T follicular helper cell (primary cell): ENCODE measurements at places on chromosomes 6 and 20.

DNA sequence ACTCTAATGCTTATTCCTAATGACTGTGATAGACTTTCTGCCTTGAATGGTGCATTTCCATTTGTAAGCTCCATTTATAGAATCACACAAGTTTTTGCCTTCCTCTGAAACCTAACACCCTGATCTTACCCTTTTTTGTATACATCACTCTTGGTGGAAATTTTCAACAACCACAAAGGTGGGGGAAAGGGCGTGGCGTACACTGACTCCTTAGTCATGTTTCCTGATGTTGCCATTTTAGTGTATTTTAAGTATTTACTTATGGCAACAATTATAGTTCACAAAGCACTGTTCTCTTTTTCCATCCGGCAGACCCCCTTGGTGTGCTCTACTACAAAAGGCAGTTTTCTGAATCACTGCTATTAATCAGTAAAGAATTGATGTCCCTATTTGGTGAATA is 92.0 kb downstream of the ATXN1 start:
- peak; percentile 31 for DNase-seq

DNA sequence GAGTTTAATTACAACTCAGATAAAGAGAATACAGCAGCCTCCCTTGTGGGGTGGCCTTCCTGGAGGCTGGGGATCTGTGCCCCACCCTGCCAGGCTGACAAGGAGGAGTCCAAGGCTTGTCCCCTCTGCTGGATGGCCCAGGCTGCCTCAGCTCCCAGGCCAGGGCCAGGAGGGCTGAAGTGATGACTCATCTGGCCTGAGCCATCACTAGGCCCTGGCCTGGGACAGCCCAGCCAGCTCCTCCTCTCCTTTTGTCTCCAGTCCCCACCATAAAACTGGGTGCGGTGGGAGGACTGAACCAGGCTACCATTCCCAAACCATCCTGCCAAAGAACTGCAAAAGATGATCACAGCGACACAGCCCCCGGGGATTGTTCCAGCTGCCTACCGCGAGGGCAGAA is 15.0 kb downstream of the GRM4 start:
- DNase-seq, result no peak

DNA sequence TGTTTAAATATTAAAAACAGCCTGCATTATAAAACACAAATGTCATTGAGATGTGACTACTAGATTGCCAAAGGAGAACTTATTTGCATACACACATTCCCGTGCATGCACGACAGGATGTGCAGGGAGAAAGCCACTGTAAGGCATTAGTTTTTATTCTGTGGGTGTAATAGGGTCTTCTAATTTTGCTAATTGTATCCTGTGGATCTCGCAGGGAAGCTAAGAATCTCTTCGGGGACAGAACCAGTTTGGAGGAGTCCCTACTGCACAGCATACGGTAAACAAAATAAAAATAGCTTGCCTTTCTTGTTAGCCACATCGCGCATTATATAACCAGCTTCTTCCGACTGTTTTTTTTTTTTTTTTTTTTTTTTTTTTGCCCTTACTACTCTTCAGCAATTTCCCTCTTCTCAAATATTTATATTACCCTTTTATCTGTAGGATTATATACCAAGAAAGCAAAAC is 2.0 kb downstream of the ATXN1 start:
- no peak for DNase-seq

- DNase-seq, result no peak
These were observed 24.5 kb downstream of the GZF1 start for GRCh38 chr20:23386304-23387117.

GRCh38 chr6:110619275-110619908 is 143.0 kb upstream of the SLC22A16 start:
- no peak for DNase-seq

DNA sequence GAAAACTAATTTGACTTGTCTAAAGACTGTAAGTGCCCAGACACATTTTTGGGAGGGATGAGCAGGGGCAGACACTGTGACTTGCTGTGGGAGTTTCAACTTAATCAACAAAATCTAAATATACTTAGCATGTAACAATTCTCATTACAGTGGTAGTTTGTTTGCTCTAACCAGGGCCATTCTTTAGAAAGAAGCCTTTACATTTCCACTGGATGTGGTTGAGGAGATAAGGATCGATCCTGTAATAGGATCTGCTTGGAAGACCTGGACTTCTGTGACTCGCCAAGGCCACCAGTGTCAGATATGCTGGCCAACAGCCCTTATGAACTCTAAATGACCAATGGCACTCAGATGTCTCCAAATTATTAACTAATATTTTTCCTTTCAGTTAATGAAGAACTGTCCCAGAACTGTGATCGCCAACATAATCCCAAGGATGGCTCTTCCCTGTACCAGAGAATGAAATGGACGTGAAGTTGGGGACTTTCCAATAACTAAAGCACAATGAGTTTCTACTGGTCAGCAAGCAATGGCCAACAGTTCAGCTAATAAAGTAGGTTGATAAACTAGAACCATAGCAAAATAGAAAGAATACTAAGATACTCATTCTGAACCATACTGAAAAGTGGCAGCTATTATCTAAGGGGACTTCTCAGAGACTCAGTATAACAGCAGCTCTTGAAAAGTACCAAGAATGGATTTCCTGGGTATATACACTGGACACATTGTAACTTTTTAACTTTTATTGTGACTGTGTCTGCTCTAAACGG is 7.5 kb downstream of the SMLR1 start:
- no peak for DNase-seq

DNA sequence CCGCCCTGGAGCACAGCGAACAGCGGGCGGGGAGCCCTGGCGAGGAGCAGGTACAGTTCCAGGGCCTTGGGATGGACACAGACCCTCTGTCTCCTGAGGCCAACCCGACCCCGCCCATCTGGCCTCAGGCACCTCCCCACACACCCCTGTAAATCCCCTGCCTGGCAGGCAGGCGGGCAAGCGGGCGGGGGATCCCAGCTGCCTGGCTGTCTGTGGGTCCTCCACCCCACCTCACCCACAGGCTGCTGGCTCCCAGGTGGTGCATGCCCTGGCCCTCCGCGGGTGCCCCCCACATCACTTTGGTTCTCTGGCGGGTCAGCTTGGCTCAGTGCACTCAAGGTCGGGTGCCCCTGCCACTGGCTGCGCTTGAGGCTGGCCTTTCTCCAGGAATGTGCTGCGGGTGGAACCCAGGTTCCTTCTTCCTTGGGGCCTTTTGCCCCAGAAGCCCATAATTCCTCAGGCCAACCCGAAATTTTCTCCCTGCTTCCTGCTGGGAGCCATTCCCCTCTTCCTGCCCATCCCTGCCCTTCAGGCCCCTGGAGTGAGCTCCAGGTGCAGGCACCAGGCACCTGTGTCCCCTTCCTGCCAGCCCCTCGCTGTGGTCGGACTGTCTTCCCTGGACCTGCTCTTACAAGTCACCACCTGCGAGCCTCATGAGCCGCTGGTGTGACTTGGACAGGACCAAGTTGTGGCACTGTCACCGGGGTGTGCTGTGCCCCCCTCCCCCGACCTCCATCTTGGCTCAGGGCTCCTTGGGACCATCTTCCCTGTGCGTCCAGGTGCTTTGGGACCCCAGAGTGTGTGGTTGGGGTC is 5.3 kb upstream of the TNFRSF6B start:
- DNase-seq, result no peak

- no peak for DNase-seq
These were observed 13.1 kb upstream of the RNASET2 start for GRCh38 chr6:166969390-166970002.

GRCh38 chr6:42392833-42393232 is 58.9 kb downstream of the TRERF1 start:
- DNase-seq, result no peak

DNA sequence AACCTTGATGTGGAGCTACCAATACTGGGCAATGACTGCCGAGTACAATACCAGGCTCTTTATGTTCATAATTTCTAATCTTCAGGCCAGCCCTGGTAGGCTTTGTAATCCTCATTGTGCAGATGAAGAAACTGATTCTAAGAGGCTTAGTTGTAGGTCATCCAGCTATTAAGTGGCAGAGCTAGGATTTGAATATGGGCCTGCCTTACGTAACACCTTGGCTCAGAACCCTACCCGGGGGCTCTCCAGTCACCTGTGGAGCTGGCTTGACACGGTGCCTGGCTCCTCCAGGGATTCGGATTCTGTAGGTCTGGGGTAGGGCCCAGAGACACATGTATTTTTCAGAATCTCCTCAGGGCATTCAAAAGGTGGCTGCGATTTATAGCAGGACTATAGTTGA is 515.5 kb downstream of the QKI start:
- DNase-seq, result no peak

DNA sequence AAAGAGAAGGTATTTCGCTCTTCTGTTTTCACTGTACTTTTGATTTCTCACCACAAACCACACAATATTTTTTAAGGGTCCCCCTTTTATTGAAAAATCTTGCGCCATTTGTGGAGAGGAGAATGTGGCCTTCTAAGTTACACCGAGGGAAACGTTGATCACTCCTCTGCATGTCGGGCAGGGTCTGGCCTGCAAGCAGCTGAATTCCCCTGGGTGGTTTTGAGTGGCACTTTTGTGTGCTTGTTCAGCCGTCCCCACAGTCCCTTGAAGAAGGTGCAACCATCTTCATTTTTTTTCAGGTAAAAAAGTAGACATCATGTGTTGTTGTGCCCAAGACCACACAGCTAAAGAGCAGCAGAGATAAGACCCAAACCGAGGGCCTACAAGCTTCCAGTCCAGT is 6.1 kb downstream of the GPR31 start:
- DNase-seq, result no peak

- DNase-seq, result no peak
These were observed 55.7 kb upstream of the PHACTR2 start for GRCh38 chr6:143621876-143622605.

DNA sequence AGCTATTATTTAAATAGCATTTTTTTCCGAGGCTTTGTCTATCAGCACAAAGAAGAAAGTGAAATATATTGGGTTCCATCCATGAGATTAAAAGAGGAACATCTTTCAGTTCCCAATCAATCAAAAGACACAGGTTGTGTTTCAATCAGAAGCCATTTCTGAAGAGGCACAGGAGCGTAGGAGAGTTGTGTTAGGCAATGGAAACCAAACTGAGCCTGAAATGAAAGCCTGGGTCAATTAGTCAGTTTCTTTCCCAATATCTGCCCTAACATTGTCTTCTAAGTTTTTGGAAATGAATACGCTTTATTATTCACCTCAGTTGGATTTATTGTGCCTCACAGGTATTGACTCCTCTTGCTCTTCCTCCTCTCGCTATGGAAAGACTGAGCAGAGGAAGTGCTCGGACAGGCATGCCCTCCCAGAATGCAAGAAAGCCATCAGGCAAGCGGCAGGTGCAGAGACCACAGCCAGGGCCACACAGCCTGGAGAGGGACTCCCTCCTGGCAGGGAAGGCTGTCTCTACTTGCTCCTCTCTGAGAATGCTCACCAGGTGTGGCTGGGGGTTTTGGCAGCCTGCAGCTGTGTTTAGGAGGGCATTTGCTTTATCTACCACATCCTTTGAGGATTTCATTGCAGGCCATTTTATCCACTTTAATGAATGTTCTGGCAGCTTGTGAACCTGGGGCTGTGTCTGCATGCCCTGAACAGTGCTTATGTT is 100.8 kb upstream of the NEDD9 start:
- DNase-seq, result no peak

DNA sequence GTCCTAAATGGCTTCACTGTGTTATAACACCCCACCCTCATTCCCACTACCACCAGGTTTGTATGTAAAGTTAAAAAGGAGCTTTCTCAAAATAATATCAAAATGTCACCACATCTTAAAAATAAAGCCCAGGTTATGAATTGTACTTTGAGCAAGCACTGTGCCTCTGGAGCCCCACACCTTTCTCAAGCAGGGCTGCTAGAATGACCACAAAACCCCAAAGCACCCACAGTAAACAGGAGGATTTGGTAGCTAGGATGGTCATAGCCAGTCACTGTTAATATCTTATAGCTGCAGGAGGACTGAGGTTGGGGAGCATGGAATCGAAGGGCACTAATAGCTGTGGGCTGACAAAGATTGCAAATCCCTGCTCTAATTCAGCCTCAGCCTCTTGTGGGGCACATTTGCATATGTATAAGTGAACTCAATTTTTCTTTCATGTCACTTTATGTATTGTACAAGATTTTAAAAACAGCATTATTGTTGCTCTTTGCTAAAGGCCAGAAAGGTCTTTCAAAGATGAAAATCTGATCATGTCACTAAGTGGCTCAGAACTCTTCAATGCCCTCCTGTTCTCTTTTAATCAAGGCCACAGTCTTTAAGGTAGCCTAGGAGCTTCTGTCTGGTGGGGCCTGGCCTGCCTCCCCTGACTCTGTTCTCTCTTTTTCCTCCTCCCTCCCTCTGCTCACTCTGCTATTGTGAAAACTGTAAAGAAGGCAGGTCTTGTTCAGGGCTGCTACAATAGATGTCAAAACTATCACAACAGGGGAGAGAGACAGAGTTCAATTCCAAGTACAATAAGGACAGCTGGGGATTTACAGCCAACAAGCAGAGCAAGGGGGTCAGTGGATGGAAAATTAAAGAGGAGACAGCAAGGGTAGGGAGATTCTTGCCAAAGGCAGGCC is 101.6 kb downstream of the TMEM200A start:
- DNase-seq, result no peak

- DNase-seq, result no peak
These were observed 34.2 kb downstream of the PPP1R3G start for GRCh38 chr6:5119090-5119951.

- no peak for DNase-seq
These were observed 1.4 kb downstream of the BMP6 start for GRCh38 chr6:7727086-7727945.

GRCh38 chr20:17043323-17043722 is 183.5 kb upstream of the PCSK2 start:
- no peak for DNase-seq

- DNase-seq, result no peak
These were observed 24.1 kb upstream of the SERPINB1 start for GRCh38 chr6:2865694-2866151.

- DNase-seq, result no peak
These were observed 8.3 kb upstream of the PRND start for GRCh38 chr20:4713401-4713800.

DNA sequence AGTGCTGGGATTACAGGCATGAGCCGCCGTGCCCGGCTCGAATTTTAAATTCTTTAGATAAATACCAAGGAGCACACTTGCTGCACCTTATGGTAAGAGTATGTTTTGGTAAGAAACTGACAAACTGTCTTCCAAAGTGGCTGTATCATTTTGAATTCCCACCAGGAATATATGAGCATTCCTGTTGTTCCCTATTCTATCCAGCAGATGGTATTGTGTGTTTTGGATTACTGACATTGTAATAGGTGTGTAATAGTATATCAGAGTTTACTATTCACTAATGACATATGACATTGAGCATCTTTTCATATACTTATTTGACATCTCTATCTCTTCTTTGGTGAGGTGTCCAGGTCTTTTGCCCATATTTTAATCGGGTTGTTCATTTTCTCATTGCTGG is 40.5 kb downstream of the TGM6 start:
- no peak for DNase-seq

- no peak for DNase-seq
These were observed 38.0 kb downstream of the RWDD2A start for GRCh38 chr6:83231146-83231545.

- no peak for DNase-seq
These were observed 109.9 kb upstream of the ASF1A start for GRCh38 chr6:118783931-118784550.

DNA sequence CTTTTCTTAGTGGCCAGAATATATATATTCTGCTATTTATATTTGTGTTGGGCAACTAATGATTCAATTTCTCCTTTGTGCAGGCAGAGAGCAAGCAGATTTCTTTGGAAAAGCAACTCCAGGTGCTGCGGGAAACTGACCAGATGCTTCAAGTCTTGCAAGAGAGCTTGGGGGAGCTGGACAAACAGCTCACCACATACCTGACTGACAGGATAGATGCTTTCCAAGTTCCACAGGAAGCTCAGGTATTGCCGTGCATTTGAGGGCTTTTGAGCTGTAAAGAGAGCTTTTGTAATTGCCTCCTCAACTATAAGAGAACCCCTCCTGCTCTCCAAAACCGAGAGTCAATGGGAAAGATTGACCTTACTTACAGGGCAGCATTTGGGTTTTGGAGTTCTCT is 203.5 kb downstream of the UTRN start:
- DNase-seq, result no peak
